ENCODE measurements at places on chromosomes 11 and 22.

- H3K27ac ChIP-seq: no peak overlapping the region
- no peaks in the 10 kb centered on the region for H3K27me3 ChIP-seq
- no peak for DNase-seq
- H3K4me1 ChIP-seq: no peaks in the 10 kb centered on the region
- no peaks in the 10 kb centered on the region for H3K36me3 ChIP-seq
Observed at GRCh38 chr11:32226480-32226879, 135.6 kb downstream of the RCN1 start.

DNA sequence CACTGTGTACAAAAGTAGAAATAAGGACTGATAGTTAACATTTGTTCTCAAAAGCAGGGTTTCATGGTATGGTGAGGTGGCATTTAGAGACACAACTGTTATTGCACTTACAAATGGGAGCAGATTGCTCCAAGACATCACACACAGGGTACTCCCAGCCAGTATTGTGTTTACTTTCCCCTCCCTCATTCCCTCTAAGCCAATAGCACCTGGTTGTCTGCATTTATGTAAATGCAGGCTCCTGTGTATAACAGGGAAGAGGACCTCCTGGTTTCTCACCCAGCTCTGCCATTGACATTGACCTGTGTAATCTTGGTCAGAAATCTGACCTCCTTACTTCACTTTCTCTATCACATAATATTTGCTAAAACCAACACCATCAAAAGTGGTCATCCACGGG is 154.4 kb downstream of the NAV2 start:
- H3K27me3 ChIP-seq: no peaks in the 10 kb centered on the region
- H3K36me3 ChIP-seq: no peaks in the 10 kb centered on the region
- H3K4me3 ChIP-seq: no peak overlapping the region
- H3K27ac ChIP-seq: no peak overlapping the region
- no peak for DNase-seq

- no peak overlapping the region for H3K27ac ChIP-seq
- no peaks in the 10 kb centered on the region for H3K4me1 ChIP-seq
- DNase-seq: no peak
- H3K4me3 ChIP-seq: no peak overlapping the region
- H3K27me3 ChIP-seq: no peaks in the 10 kb centered on the region
Observed at GRCh38 chr11:56849852-56850251, 101.4 kb upstream of the OR9G4 start.

DNA sequence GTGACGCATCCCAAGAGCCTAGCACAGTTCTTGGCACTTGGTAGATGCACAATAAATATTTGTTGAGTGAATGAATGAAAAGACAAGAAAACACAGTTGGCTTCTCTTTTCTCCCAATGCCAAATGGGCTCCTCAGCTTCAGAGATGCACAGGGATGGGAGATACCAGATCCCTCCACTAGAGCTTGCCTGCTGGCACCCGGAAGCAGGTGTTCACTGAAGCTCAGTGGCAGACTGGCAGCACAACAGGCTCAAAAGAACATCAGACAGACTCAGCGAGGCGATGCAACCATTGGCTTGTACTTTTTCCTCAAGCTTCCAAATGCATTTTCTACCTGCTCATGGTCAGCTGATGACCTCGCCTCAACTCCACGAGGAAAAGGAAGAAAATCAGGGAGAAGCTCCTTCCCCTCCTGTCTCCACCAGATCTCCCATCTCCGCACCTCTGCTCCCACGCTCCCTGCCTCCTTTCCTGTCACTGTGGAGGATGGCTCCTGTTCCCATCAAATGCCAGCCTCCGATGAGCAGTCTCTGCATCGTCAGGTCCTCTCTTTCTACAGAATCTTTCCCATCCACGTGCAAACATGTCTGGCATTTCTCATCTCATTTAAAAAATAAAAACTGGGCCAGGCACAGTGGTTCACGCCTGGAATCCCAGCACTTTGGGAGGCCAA is 5.8 kb downstream of the RAPSN start:
- no peaks in the 10 kb centered on the region for H3K27me3 ChIP-seq
- H3K27ac ChIP-seq: no peak overlapping the region
- no peaks in the 10 kb centered on the region for H3K4me1 ChIP-seq
- no peak for DNase-seq
- H3K36me3 ChIP-seq: no peaks in the 10 kb centered on the region

GRCh38 chr11:14443638-14444037 is 56.0 kb downstream of the COPB1 start:
- no peak overlapping the region for H3K4me3 ChIP-seq
- H3K36me3 ChIP-seq: no peaks in the 10 kb centered on the region
- no peak for DNase-seq
- H3K4me1 ChIP-seq: no peaks in the 10 kb centered on the region
- no peak overlapping the region for H3K27ac ChIP-seq

GRCh38 chr11:57501953-57502352 is 13.5 kb downstream of the SLC43A1 start:
- no peaks in the 10 kb centered on the region for H3K4me1 ChIP-seq
- no peaks in the 10 kb centered on the region for H3K27me3 ChIP-seq
- DNase-seq: no peak
- no peaks in the 10 kb centered on the region for H3K36me3 ChIP-seq

DNA sequence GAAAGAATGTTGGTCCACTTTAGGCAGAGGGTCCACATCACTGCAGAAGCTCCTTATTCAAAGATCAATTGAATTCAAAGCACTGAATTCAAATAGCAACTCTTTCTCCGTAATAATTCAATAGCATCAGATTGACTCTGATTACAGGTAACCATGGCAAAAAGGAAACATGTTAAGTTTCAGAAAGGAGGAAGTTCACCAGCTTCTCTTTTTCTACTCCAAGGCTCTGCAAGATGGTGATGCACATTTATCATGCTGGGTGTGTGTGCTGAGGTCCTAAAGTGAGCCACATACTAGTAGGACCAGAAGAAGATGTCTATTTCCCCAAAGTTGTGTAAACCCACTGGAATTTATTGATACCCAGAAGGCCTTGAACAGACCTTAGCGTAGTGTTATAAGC is 18.0 kb upstream of the DRD2 start:
- no peaks in the 10 kb centered on the region for H3K27me3 ChIP-seq
- H3K4me3 ChIP-seq: no peak overlapping the region
- no peak overlapping the region for H3K27ac ChIP-seq
- DNase-seq: no peak

DNA sequence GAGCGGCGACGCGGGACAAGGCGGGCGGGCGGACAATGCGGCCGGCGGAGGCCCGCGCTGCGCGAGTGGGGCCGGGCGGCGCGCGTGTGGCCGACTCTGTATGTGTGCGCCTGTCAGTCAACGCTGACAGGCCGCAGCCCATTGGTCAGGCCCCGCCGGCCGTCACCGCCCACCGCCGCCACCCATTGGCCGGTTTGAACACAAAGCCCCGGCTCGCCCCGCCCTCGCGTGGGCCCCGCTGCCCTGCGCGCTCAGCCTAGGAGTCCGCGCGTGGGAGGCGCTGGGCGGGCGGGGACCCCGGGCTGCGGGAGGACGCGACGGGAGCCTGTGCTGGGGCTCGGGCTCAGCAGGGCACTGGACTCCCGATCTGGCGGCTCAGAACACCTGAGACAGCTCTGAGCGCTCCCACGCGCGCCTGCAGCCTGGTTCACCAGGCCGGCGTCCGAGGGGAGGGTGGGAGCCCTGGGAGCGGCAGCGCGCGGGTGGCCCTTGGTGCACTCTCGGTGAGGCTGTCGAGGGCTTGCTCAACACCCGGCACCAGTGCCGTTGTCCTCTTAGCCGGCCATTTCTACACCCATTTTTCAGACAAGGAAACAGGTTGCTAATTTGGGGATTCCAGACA is at the start of gene SUN2:
TSS of gene SUN2 (minus strand) at position 88 of the 622 bp plus-strand sequence. CDS start 3,370 bp downstream, outside the sequence.
- DNase-seq: peak; percentile 94
- H3K36me3 ChIP-seq: no peaks in the 10 kb centered on the region
- peaks cover 10% of the 10 kb centered on the region for H3K4me1 ChIP-seq
- H3K4me3 ChIP-seq: peak within 1 kb of the TSS; percentile 75
- H3K27me3 ChIP-seq: no peaks in the 10 kb centered on the region

DNA sequence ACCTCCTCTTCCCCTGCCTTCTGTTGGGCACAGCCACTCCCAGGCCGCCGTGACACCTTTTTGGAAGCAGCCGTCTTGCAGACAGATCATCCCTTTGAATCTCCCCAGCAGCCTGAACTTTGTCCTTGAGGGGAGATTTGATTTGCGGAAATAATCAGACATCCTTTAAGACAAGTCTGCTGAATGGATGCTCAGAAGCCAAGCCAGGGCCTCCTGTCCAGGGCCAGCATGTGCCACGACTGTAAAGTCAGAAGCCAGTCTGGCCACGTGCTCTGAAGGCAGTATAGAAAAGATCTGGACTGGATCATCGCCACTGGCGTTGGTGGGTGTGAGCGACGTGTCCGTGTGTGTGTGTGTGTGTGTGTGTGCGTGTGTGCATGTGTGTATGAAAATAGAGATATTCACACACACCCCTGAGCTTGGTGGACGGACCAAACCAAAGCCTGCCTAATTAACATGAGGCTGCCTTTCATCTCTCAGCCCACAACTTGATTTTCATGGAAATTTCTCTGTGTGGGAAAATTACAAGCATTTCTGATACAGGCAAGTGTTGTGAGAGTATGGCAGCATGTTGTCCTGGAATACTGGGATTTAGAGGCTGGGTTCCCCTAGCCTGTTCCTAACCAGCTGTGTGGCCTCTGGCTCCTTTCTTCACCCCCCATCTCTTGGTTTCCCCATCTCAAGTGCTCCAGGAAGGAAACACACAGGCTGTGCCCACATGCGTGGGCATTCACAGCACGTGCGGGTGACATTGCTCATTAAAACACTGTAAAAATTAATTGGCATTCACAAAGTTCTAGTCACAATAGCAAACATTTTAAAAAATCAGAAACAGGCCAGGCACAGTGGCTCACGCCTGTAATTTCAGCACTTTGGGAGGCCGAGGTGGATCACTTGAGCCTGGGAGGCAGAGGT is 61.8 kb upstream of the WNT7B start:
- H3K4me1 ChIP-seq: no peaks in the 10 kb centered on the region
- no peak overlapping the region for H3K4me3 ChIP-seq
- H3K27ac ChIP-seq: peak overlapping the region; percentile 14

Data from uterus (tissue), 4 donors.